ENCODE measurements at places on chromosomes 6 and 20.

GRCh38 chr20:61173961-61174725 is 77.9 kb upstream of the CDH4 start:
- no peak for DNase-seq

DNA sequence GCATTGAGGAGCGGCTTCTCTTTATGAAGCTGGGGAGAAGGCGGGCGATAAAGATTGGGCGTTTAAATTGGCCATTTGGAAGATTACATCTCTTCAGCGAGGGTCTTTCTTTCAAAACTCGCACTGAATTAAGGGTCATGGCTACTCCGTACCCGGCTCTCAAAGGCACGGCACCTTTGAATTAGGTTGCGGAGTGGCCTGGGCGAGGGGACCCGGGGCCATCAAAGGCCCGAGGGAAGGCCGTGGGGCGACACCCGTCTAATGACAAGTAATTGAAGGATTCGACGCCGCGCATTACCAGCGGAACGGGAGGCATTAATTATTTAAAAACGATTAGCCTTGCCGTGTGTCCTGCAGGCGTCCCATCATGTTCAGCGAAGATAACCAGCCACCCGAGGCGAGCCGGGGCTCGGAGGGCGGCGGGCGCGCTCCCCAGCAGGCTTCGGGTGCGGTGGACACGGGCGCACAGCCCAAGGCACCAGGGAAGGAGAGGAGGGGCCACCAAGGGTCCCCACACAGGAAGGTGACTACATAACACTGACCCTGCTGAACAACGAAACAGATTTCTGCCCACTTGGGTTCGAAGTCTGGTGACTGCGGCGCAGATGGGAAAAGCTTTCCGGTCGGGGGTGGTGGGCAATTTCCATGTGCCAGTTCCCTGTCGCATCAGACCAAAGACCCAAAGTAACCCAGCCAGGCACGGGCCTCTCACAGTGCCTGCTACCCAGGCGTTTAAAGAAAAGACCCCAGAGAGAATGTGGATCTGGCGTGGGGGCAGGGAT is 7.4 kb downstream of the FOXA2 start:
- no peak for DNase-seq

- DNase-seq = no peak
Measured at GRCh38 chr6:26602262-26602661, 5.5 kb downstream of the ABT1 start.

DNA sequence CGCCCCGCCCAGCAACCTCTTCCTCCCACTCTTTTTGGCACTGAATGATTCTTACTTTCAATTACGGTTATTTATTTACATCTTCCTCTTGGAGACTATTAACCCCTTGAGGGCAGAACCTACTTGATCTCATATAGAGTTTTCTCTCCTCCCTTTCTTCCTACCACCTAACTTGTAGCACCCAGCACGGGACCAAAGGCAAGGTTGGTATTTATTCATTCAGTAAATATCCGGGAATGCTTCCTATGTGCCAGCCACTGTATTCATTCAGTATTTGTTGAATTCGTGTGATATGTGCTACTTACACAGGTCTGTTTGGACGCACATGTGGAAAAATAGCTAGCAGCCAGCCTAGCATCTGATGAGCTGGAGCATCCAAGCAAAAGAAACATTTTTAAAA is 1.3 kb upstream of the CNKSR3 start:
- no peak for DNase-seq

DNA sequence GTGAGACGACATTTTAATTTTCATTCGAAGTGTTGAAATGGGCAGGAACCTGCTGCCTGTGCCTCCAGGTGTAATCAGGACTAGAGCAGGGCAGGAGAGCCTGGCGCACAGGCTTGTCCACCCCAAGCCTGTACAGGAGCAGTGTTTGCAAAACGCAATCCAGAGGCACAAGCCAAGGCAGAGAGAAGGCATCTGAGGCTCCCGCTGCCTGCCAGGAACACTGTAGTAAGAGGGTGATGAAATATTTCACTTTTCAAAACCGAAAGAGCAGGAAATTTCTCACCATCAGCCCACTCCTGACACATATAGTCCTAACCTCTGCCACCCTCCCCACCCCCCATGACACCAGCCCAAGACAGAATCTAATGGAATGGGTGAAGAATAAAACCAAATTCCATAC is 132.5 kb downstream of the RTN4IP1 start:
- DNase-seq = no peak
